ENCODE measurements at places on chromosomes 5 and 9.

DNA sequence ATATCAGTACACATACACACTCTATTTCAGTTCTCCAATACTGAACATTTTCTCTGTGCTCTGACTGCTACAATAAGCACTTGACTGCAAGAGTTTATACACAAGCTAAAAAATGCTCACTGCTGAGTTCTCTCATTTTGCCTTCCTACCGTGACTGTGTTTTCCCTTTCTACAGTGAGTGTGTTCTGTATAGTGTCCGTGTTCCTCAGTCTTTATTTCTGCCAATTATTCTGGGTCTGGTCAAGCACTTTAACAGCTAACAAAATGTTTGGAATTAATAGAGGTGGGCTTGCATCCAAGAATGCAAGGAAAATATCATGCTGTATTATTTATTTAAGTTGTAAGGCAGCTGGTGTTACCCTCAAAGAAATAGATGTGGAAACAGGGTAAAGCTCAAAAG, 217.0 kb upstream of the NREP start:
- no peak for DNase-seq

DNA sequence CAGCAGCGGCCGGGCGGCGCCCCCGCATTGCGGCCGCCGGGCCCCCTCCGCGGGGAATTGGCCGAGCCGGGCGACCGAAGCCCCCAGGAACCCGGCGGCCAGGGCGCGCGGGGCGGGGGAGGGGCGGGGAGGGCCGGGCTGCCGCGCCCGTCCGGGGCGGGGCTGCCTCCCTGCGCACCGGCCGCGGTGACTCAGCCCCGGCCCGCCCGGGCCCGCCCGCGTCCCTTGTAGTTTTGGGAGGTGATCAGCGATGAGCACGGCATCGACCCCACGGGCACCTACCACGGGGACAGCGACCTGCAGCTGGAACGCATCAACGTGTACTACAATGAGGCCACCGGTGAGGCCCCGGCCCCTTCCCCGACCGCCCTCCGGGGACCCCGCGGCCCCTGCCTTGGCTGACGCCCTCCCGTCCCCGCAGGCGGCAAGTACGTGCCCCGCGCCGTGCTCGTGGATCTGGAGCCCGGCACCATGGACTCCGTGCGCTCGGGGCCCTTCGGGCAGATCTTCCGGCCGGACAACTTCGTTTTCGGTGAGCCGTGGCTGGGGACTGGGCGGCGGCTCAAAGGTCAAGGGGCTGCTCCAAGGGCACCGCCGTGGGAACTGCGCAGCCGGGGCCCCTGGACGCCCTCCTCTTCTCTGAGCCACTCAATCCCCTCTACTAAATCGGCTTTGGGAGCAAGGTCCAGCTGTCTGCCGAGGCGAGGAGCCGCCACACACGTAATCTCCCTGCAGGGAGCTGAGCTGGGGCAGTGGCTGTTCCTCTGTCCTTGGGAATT, 592 bp downstream of the TUBB4B start:
- DNase-seq = no peak

- DNase-seq = no peak
Observed at GRCh38 chr5:16889203-16889971, 46.7 kb downstream of the MYO10 start.

GRCh38 chr5:128111818-128112448, 28.4 kb downstream of the SLC12A2 start:
- no peak for DNase-seq

- no peak for DNase-seq
Observed at GRCh38 chr9:82080265-82080664, 91.7 kb downstream of the SPATA31D1 start.

DNA sequence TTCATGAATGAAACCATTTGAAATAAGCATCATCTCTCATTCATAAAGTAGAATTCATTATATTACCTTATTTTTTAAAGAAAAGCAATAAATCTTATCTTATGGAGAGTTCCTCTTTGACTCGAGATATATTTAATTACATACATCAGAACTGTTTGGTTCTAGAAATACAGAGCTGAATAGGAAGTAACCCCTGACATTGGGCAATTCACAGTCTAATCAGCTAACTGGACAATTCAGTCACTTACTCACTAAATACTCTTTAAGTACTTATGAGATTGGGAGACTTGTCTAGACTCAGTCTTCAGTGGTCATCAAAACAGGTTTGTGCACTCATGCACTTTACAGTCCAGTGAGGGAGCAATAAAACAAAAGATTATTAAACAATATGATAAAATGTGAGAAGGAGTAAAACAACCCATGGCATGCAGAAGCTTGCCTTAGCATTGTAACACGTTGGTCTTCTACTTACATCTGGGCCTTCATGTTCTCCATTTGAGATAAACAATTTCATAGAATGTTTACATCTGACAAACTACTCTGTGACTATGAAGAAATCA, 11.5 kb upstream of the FBXO38 start:
- no peak for DNase-seq
